Suppressor macrophage treated with lipopolysaccharide for 4 hours (primary cell): ENCODE measurements at places on chromosomes 3 and 15.

DNA sequence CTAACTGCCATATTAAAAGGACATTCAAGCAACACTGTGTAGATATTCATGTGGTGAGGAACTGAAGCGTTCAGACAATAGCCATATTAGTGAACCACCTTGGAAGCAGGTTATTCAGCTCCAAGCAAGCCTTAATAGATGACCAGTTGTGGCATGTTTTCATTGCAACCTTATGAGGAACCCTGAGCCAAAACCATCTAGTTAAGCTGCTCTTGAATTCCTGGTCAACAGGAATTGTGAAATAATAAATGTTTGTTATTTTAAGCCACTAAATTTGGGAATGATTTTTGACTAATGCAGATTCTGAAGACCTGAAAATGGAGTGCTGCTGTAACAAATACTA, 73.0 kb downstream of the SPRED1 start:
- DNase-seq: no peak

- peak; percentile 19 for DNase-seq
Measured at GRCh38 chr3:23199649-23200048, 3.5 kb upstream of the UBE2E2 start.

DNA sequence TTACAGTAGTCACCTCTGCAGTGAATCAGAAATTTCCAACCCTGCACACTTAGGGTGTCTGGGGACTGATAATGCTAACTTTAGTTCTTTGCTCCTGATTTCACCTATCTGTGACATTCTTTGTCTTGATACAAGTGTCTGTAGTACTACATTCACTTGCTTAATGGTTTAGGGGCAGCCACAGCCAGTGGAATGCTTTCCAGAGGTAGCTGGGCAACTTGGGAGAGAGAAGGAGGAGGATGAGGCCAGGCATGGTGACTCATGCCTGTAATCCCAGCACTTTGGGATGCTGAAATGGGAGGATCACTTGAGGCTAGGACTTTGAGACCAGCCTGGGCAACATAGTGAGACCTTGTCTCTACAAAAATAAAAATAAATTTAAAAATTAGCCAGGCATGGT, 8.5 kb downstream of the BAHD1 start:
- DNase-seq: no peak

DNA sequence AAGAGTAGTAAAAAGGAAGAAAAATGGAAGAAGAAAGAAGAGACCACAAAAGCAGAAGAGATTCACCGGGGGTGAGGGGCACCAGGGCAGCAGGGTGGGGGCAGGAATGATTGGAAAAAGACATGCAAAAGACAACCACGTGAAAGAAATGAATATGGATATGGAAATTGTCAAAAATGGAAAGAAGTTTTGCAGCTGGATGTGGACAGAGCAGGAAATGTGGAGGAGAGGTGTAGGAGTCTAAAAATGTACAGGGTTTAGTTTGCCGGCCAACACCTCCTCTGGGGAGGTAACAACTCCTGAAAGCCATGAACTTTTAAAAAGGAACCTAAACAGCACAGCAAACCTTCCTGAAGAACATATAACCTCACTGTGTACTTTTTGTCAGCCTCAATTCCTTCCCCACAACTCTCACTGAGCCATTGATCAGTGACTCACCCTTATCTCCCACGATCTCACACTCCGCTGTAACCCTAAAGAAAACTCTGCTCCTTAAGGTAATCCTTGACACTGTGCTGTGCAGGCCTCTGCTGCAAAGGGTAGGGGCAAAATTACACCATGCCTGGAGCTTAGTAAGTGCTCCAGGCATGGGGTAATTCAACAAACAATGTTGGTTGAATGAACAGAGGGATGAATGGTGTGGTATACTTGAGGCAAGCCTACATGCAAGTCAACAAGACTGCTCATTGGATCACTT, 100.2 kb upstream of the BOC start:
- no peak for DNase-seq

DNA sequence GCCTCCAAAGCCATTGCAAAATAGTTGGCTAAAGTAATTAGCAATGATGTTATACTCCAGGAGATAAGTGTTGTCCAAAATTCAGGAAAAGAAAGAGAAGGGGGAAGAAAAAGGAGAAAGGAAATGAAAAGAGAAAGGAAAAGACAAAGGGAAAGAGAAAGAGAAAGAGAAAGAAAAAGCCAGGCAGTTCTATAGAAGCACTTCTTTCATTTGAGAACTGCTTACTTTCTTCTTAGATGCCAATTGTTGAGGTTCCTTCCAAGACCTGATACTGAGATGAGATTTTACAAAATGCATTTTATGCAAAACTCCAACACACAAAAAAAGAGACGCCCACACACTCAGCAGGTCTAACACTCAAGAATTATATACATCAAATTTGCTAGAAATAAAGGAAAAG, 298.4 kb downstream of the KCNH8 start:
- peak; percentile 19 for DNase-seq

DNA sequence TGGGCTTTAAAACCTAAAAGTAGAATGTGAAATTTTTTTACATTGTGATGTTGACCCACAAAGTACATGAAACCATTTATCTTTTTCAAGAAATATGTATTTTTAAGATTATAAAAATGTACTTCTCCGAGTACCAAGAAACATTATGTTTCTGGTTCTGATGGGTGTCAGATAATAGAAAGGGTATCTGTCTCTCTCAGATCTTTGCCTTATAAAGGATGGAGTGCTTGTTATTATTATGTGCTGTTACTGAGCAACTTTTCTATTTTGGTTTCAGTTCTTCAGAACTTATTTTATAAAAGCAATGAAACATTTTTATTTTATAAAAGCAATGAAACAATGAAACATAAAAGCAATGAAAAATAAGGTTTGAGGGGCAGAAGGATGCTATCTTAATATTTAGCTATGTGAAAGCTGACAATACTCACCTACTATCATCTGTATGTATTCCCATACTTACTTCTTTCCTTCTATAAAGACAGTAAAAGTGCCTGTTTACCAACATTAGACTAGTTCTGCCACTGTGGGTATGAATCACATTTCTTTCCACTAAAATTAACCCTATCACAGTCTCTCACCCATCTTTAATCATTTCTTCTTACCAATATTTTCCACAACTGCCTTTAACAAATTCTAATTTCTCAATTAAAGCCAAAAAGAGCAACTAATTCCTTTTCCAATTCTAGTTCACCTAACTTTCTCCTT, 540.7 kb upstream of the KCNMB2 start:
- no peak for DNase-seq

DNA sequence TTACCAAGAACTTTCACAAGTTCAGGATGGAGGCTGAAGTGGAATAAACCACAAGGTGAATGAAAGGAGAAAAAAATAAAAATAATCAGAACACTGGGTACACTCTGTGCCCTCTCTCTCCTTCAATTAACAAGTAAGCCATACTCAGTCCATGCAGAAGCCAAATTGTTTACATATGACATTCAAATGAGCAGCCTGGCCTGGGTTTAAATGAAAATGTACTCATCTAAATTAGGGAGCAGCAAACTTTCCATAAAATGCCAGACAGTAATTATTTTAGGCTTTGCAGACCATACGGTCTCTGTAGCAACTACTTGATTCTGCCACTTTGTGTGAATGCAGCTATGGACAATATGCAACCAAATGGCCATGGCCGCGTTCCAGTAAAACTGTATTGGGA, 376.6 kb downstream of the MAGI1 start:
- DNase-seq: no peak

GRCh38 chr3:155676252-155676981, 68.5 kb downstream of the PLCH1 start:
- no peak for DNase-seq

GRCh38 chr3:179840985-179841384, 188.1 kb downstream of the USP13 start:
- DNase-seq: no peak
